ENCODE measurements at places on chromosomes 1 and 21.
A peak's percentile ranks its signal among the peaks of the same experiment; 100 is the strongest.

- no peak for DNase-seq
Observed at GRCh38 chr1:247542811-247543210, 6.1 kb upstream of the GCSAML start.

- no peak for DNase-seq
Observed at GRCh38 chr1:246020211-246020954, 486.7 kb downstream of the SMYD3 start.

- no peak for DNase-seq
Observed at GRCh38 chr21:42332557-42333317, 17.5 kb upstream of the TFF3 start.

DNA sequence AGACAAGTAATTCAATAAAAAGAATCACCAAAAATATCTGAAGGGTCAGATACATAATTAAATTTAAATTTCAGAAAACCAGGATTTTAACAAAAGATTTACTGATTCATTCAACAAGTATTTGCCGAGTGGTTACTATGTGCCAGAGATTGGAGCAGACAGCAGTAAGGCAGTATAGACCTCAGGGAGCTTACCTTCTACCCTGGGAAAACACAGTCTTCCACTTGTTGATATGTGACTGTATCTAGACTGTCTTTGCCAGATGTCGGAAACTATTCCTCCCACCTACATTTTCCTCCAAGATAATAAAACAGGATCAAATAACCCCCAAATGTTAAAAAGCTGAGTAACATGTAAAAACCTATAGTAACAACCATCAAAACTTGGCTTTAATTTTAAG, 6.2 kb downstream of the HNRNPR start:
- DNase-seq = no peak

- no peak for DNase-seq
Observed at GRCh38 chr1:27571439-27572018, 32.4 kb downstream of the AHDC1 start.

- DNase-seq = no peak
Observed at GRCh38 chr1:208233978-208234377, 10.2 kb downstream of the PLXNA2 start.

DNA sequence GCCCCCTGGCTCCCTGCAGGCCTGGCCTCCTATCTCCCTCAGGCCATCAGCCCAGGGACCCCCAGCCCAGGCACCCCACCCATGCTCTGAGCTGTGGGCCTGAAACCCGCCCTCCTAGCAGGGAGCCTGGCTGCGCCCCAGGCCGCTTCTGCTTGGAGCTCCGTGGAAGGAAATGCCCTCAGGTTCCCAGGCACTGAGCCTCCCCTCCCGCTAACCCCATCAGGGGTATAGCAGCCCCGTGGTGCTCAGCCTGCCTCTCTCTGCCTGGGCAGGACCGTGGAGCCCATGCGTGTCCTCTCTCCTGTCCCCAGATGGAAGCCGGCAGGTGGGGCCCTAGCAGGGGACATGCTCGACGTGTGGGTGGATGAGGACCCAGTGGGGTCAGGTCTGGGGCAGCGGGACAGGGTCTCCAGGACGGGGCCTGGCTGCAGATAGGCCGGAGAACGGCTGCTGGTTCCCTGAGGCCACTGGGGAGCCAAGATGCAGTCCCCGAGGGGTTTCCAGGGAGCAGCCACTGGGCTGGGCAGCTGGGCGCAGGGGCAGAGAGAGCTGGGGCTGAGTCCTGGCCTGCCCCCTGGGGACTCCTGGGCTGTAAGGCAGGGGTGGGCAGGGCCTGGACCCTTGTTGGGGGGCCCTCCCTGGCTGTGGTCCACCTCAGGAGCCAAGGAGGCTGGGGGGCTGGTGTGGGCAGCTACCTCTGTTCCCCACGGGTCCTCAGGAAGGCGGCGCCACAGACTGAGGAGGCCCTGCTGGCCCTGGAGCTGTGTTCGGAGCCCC, 75.5 kb downstream of the MORN1 start:
- DNase-seq = no peak

DNA sequence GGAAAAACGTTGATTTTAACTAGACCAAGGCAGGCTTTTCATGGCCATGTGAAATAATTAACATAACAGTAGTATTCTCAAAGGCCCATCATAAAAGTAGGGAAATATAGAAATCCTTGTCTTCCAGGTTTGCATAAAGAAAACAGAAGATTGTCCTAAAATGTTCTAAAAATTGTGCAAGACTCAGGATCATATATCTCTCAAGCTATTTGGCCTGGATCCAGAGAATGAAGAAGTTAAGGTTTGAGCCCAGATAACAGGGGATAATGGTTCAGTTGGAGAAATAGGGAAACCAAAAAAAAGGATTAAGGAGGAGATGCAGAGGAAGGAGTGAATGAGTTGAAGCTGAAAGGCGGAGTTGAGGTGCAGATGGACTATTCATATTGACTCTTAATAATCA, 555.5 kb upstream of the NR5A2 start:
- peak; percentile 6 for DNase-seq

GRCh38 chr1:247848346-247848745, 6.7 kb upstream of the OR11L1 start:
- no peak for DNase-seq

DNA sequence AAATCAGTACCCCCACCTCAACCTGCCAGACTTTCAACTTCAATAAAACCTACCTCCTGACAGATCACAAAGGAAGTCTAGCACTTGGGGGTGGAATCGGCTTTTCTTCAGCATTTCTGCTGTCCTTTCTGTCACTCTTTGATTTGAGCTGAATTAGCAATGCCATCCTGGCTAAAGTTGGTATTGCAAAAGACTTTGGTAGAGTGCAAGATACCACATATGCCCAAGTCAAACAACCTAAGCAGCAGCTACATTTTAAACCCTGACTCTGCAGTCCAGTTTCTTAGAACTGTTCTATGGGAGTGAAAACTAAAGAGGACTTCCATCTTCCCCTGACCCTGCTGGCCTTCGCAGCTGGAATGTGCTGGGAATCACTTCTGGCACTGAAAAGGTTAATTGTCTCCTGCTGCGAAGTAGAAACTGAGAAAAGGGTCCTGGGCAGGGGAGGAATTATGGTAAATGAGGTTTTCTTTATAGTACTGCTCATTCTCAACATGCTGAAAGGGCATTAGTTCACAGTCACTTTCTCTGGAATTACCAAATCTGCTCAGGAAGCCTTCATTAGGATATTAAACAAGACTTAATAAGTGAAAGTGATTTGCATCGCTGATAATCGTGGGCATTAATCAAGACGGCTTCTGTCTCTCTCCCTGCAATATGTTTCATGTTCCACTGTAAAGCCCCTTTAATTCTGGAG, 126.2 kb upstream of the SMYD2 start:
- DNase-seq = no peak

DNA sequence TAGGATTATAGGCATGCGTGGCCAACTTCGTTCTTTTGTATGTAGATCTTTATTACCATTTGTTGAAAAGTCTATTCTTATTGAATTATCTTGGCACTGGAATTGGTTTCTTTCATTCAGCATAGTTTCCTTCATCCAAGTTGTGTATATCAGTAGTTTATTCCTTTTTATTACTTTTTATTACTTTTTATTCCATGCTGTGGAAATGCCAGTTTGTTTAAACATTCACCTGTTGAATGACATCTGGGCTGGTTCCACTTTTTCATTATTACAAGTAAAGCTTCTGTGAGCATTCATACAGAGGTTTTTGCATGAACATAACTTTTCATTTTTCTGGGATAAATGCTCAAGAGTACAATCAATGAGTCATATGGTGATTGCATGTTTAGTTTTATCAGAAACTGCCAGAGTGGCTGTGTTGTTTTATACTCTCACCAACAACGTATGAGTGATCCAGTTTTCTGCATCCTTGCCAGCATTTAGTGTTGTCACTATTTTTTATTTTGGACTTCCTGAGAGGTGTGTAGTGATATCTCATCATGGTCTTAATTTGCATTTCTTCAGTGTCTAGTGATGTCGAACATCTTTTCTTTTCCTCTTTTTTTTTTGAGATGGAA, 28.6 kb downstream of the PTPRU start:
- DNase-seq = peak; percentile 13

- no peak for DNase-seq
Observed at GRCh38 chr1:61670445-61670844, 54.5 kb downstream of the TM2D1 start.

DNA sequence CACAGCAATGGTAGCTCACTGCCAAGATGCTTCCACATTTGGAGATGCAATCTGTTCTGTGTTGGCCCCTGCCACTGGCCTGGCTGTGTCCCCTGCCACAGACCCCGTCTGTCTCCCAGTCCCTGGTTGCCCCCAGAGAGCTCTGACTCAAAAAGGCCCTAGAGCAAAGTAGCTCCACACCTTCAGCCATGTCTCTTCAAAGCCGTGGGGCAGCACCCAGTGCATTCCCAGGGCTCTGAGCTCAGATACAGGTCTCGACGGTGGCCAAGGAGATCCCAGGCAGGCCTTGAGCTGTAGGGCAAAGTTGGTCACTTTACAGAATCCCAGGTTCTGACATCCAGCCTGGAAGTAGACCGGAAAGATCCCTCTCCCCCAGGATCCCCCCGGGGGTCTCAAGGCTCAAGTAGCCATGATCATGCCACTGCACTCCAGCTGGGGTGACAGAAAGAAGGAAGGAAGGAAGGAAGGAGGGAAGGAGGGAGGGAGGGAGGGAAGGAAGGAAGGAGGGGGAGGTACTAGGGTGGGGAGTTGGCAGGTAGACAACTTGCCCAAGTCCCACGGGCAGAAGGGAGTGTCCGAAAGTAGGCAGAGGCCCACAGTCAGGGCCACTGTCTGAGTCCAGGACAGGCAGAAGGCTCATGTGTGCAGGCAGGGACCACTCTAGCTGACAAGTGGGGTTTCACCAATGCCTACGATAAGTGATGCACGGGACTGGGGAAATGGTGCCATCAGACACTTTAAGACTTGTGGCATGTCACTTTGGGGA, 4.8 kb upstream of the ARF1 start:
- no peak for DNase-seq

DNA sequence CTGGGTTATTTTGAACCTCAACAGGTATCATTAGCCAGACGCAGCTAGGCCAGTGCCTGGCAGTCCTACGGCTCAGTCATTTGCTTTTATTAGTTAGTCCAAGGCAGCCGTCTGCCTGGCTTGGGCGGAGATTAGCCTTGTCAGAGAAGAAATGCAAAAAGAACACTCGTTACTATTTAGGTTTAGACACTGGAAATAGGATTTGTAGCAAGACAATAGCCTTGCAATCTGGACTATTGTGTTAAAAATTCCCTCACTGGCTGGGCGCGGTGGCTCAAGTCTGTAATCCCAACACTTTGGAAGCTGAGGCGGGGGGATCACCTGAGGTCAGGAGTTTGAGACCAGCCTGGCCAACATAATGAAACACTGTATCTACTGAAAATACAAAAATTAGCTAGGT, 11.0 kb upstream of the PRKCZ start:
- DNase-seq = no peak

- no peak for DNase-seq
Observed at GRCh38 chr1:210815641-210816550, 318.1 kb downstream of the KCNH1 start.

GRCh38 chr1:162497104-162497722, 405 bp upstream of the UHMK1 start:
- DNase-seq = no peak

GRCh38 chr1:35454176-35454575, 103.0 kb downstream of the KIAA0319L start:
- no peak for DNase-seq

- DNase-seq = no peak
Observed at GRCh38 chr21:45580576-45581321, 38.5 kb upstream of the SLC19A1 start.

- no peak for DNase-seq
Observed at GRCh38 chr21:32172106-32172505, 106.7 kb downstream of the MIS18A start.

Measured in HCEC 1CT (cell line).